Natural killer cell (primary cell): ENCODE measurements at places on chromosomes 2 and 18.

GRCh38 chr18:63317982-63318888, 1.3 kb downstream of the BCL2 start:
- no peaks in the 10 kb centered on the region for H3K36me3 ChIP-seq
- H3K4me1 ChIP-seq, result peaks cover 25% of the 10 kb centered on the region
- H3K27ac ChIP-seq, result peak overlapping the region; percentile 64
- peak overlapping the region; percentile 95 for H3K4me3 ChIP-seq
- H3K27me3 ChIP-seq, result no peaks in the 10 kb centered on the region

DNA sequence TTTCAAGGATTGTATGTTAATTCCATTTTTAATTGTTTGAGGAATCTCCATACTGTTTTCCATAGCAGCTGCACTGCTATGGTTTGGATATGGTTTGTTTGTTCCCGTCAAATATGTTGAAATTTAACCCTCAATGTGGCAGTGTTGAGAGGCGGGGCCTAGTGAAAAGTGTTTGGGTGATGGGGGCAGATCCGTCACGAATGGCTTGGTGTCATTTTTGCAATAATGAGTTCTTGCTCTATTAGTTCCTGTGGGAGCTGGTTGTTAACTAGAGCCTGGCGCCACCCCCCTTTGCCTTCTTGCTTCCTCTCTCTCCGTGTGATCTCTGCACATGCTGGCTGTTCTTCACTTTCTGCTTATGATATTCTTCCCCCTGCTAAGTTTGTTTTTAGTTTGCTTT, 71.4 kb upstream of the LDLRAD4 start:
- H3K36me3 ChIP-seq, result no peaks in the 10 kb centered on the region
- no peak overlapping the region for H3K4me3 ChIP-seq
- no peaks in the 10 kb centered on the region for H3K4me1 ChIP-seq
- H3K27me3 ChIP-seq, result peaks cover 2% of the 10 kb centered on the region
- H3K27ac ChIP-seq, result no peak overlapping the region

- no peak for DNase-seq
- no peak overlapping the region for H3K27ac ChIP-seq
- no peak overlapping the region for H3K4me3 ChIP-seq
- H3K36me3 ChIP-seq, result peaks cover 39% of the 10 kb centered on the region
- H3K4me1 ChIP-seq, result no peaks in the 10 kb centered on the region
- no peaks in the 10 kb centered on the region for H3K27me3 ChIP-seq
Observed at GRCh38 chr2:9919512-9919911, 32.0 kb upstream of the GRHL1 start.

GRCh38 chr2:218230882-218231281, 13.9 kb downstream of the ARPC2 start:
- H3K36me3 ChIP-seq, result peaks cover 73% of the 10 kb centered on the region
- H3K4me1 ChIP-seq, result peaks cover 45% of the 10 kb centered on the region
- DNase-seq, result peak; percentile 68
- no peaks in the 10 kb centered on the region for H3K27me3 ChIP-seq
- peak overlapping the region; percentile 32 for H3K27ac ChIP-seq
- no peak overlapping the region for H3K4me3 ChIP-seq

- no peaks in the 10 kb centered on the region for H3K27me3 ChIP-seq
- no peaks in the 10 kb centered on the region for H3K4me1 ChIP-seq
- no peak overlapping the region for H3K4me3 ChIP-seq
- H3K27ac ChIP-seq, result no peak overlapping the region
- no peak for DNase-seq
Observed at GRCh38 chr2:29361231-29361630, 246.0 kb downstream of the CLIP4 start.
